ENCODE measurements at places on chromosomes 4 and X.

DNA sequence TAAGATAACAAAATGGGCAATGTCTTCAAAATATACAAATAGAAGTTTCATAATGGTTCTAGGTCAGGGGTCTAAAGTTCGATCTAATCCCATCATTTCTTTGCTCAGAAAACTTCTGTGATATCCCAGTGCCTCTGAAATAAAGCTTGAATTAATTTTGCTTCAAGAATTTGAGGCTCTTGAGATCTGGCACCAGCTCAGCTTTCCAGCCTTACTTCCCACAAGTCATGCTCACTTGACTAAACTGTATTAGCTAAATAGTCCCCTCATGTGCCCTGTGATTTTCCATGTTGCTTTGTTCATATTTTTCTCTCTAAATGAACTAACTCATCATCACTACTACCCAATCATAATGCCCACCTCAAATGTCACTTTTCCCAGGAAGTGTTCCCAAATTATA lies 50.8 kb upstream of the MBNL3 start:
- DNase-seq = no peak

DNA sequence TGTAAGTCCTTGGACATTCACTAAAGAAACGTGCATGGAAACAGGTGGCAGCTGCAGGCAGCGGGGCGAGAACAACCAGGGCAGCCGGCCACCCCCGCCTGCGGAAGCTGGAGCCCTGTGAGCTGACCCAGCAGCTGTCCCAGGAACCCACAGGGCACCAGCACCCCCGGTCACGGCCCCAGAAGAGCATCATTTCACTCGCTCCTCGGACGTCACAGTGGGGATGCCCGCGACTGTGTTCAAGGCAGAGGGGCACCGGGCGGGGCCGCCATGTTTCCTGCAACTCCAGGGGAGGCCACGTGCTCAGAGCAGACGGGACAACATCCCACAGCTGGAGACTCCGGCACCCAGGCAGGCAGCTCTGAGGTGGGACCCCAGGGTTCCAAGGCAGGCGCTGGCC lies 45.0 kb upstream of the CPLX1 start:
- DNase-seq = no peak

DNA sequence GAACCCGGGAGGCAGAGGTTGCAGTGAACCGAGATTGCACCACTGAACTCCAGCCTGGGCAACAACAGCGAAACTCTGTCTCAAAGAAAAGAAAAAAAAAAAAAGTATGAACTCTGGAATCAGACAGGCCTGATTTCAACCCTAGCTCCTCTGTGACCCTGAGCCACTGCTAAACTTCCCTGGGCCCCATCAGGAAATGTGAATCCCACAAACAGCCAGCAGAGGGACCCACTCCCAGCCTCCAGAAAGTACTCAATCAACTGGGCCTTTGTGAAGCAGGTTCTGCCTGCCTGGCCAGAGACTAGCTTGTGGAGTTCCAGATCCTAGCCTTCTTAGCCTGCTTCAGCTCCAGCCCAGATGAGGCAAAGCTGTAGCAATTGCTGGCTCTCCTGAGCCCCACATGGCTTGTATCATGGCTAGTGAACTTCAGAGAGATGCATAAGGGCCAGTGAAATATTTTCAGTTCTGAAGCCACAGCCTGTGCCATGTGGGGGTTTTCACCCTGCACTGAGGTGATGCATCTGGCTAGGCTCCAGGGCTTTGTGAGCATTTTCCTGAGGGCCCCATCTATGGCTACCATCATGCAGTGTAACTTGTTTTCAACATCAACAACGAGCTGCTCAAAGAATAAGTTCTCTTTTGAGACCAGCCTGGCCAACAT lies 7.2 kb upstream of the IDS start:
- DNase-seq = peak; percentile 56

GRCh38 chrX:120727911-120728310 lies 98.1 kb upstream of the C1GALT1C1 start:
- DNase-seq = no peak

DNA sequence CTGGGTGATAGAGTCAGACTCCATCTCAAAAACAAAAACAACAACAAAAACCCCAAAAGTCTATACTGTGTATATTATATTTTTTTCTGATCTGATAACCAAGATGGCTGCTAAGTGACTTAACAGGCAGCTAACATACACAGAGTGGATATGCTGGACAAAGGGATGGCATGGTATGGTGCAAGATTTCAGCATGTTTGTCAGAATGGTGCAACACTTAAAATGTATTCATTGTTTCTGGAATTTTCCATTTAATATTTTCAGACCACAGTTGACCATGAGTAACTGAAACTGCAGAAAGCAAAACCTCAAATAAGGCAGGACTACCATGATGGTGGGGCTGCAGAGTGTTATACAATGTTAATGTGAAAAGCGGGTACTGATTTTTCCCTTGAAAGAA lies 6.1 kb upstream of the BOD1L1 start:
- no peak for DNase-seq

DNA sequence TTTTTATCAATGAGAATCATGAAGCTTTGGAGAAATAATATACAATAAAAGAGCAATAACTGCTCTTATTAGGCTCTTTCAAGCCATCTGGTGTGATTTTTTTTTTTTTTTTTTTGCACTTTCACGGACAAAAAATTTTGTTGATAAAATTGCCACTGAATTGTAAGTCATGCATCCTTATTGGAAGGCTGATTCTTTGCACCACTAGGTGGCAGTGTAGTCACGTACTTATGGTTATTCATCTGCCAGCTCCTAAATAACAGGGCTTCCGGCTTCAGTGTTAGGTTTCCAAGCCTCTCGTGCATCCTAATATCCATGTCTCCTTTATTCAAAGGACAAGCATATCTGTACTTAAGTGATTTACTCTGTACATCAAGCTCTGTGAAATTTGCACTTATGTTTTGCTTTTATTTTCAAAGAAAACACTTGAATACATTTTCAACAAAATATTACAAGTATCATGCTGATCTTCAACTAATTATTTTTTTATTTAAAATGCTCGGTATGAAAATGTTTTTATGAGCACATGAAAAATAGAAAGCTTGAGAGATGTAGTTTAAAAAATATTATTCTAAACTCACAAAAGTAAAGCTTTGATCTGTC lies 1578.3 kb upstream of the TENM3 start:
- DNase-seq = peak; percentile 84

DNA sequence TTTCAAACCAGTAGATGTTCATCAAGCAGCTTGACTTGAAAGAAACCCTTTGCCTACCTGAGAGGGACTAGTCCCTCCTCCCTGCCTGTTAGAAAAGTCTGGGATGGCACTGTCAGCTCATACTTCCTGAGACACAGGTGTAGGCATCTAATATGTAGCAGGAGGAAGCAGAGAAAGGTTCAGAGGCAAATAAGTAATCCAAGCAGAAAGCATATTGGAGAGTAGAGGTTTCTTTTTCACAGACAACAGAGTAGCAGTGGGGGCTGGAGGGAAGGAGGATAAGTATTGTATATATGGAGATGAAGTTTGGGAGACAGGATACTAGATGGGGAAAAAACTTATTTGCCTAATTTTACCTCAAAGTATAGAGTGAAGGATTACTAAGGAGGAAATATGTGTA lies 81.5 kb downstream of the FNIP2 start:
- no peak for DNase-seq

All from inflammatory macrophage (primary cell).